ENCODE measurements at places on chromosomes 7 and 10.

DNA sequence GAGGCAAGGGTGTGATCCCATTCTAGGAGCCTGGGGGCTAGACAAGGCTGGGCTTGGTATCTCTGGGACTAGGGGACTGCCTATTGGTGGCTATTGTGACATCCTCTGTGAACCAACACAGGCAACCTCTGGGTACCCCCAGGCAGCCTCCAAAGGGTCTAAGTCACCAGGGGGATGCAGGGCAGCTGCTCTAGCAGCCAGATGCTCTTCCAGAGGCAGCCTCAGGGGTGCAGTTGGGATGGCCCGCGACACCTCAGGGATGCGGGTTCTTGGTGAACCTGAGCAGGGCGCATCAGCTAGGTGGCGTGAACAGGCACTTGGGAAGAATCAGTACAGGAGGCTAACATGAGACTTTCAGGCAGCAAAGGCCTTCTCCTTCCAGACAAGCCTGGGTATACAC lies 1.6 kb upstream of the TMEM120A start:
- DNase-seq = no peak

DNA sequence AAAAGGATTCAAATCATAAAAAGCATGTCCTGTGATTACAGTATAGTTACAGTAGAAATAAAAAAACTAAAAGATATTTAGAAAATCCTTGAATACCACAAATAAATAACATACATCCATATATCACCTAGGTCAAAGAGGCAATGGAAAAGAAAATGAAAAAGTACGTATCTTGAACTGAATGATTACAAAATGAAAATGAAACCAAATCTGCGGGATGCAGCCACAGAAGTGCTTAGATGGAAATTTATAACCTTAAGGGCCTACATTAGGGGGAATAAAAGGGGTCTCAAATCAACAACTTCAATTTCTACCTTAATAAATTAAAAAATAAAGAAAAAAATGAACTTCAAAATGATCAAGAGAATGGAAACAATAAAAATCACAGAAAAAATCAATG lies 879.0 kb upstream of the CELF2 start:
- DNase-seq = no peak

DNA sequence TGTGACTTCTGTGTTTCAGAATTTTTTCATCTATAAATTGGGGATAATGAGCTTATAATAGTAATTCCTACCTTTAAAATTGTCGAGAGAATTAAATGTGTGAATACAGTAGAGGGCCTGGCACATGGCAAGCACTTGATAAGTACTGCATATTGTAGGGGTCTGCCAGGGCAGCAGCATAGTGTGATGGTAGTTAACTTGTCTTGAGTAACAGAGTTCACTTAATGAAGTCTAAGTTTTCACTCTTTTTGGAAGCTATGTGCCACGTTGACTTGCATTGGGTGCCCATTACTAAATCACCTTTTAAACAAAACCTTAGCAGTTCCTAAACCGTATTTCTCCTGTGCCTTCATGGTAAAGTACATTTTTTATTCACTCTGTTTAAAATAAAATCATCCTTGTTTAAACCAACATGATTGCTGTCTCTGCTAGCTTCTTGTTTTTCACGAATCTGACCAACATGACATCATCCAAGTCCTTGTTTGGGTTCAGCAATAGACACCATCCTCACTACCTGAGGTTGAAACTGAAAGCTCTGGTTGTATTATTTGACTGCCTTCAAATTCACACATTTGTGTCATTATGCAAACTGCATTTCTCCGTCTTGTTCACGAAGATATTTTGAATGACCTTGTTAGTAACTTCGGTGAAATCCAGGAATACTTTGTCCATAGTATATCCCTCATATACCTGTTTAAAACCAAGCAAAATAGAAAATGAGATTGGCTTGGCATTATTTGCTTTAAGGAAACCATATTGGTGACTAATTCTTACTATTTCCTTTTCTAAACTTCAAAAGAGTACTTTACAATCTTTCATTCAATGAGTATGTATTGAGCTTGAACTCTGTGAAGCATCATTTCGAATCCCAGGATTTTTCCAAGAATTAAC lies 340.2 kb downstream of the SUGCT start:
- DNase-seq = no peak

DNA sequence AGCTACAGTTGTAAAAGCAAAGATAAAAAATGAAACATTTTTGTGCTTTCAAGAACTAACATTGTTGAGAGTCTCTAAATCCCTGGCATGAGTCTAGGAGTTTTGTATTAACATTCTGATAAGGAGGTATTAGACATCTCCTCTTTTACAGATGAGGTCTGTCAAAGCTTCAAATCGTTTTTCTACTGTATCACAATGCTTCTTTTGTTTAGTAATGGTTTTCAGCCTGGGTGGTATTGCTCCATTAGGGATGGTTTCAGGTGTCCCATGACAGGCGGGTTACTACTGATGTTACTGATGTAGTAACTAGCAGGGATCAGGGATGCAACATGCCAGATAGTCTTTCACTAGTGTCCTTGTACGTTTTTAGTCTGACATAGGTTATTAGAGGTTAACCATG lies 27.4 kb downstream of the STAM start:
- DNase-seq = no peak

DNA sequence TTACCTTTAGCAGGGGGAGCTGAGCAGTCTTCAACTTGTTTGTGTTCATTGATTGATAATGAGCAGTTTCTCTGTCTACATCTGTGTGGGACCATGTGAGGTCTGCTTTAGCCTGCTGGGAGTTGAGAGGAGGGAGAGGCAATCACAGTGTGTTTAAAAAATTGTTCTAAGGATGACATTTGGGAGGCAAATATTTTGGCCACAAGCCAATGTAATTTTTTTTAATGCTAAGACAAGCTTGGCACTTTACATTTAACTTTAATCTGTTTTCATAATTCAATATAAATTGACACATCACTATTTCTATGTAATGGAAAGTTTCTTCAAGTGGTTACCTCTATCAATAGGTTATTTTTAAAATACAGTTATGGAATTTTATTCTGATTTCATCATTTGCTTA lies 55.9 kb upstream of the SEMA3A start:
- DNase-seq = no peak

- no peak for DNase-seq
Observed at GRCh38 chr10:13681528-13681927, 94.8 kb downstream of the PRPF18 start.

- DNase-seq = no peak
Observed at GRCh38 chr7:138370956-138371355, 89.1 kb upstream of the TRIM24 start.

GRCh38 chr7:133044722-133045473 lies 37.0 kb downstream of the CHCHD3 start:
- DNase-seq = no peak

DNA sequence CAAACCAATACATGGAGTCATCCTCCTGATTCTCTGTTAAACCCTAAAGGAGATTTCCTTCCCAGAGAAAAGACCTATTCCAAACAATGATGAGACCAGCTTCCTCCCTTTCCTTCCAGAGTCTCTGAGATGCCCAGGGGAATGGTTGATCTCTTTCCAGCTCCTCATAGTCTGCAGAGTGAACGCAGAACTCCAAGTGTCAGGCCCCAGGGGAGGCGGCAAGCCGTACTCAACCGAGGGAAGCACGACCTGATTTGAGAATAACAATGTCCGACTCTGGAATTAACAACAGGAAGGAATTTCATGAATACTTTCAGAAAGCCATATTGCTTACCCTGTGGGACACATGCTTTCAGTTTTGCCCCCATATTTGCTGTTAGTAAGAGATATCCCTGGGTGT lies 241.7 kb upstream of the GLI3 start:
- no peak for DNase-seq

GRCh38 chr7:1853431-1853985 lies 183.4 kb downstream of the ELFN1 start:
- DNase-seq = no peak

DNA sequence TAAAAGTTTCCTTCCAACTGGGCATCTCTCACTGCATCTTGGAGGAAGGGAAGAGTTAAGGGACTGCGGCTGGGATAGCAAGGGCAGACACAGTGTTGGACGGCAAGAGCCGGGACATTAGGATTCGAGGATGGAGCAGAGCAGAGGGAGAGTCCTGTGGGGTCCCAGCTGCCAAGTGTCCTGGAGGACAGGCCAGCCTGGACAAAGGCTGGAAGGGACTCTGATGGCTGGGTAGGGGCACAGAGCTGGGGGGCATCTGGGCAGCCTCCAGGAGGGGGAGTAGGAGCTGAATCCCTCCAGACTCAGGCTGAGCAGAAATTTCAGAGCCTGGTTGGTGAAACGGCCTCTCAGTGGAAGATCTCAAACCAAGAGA lies 19.2 kb downstream of the SFTPA1 start:
- no peak for DNase-seq

DNA sequence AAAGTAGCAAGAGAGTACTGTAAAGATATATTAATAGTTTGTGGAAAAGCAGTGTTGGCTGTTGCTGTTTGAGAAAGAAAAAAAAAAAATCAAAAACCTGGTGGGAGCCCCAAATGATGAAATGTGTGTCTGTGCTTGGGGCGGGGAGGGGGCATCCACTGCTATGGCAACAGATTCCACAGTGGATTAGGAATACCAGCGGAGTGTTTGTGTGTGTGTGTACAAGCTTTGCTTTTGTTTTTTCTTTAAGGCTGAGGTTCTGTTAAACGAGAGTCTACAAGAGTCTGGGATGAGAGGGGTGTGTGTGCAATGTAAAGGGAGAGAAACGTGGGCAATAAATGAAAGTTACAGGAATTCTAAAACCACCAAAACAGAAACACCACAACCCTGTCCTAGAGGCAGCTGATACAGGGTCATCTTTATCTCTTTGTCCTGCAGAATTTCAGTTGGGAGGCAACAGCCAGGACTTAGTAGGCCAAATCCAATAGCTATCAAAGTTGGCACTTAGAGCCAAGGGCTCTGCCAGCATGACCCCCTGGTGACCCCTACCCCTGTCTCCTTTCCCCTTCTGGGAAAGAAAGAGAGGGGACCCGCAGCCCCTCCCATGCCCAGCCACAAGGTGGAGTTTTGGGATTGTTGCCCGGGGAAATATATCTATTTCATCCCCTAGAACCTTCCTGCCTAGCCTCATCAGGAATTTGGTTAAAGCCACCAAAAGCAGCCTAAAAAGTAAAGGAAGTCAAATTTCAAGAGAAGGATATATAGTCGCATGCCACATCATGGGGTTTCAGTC lies 85.4 kb downstream of the OSBPL3 start:
- no peak for DNase-seq

DNA sequence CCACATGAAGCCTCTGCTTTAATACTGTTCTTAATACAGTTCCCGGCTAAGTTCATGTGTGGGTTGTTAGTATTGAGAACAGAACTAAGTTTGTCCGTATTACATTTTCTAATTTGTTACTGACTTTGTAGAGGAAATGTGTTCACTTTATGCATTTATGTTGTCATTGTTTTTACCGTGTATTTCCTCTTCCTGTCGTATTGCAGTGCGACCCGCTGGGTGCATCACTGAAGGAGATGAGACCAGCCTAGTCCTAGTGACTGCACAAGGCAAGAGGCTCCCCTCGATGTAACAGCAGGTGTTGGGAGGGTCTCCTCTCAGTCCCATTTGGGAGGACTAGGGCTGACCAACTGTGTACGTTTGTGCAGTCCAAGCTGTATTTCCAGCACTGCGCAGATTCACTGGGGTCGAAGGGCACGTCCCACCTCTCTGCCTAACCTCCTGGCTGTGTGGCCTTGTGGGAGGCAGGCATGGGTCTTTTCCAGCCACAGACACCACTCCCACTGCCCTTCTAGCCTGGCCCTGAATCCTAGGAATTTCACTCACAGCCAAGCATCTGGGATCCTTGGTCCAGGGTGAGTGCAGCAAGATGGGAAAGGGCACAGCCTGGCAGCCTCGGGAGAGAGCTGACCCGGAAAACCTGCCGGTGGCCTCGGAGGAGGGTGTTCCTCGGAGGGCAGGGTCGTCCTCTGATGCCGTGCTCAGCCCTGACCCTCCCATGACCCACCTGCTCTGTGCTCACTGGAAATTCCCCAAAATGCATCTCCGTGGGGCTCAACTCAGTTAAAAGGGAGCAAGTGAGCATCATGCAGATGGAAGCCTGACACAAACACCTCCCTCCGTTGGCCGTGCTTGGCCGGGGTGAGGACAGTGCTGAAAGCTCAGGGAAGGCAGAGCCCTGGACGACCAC lies 63.9 kb upstream of the FAM20C start:
- DNase-seq = no peak
